ENCODE measurements at places on chromosomes 2 and 18.
A peak's percentile ranks its signal among the peaks of the same experiment; 100 is the strongest.

GRCh38 chr18:11148680-11149440 lies 509 bp downstream of the PIEZO2 start:
- peak; percentile 21 for DNase-seq

- no peak for DNase-seq
Measured at GRCh38 chr18:8717011-8717770, 11.8 kb downstream of the MTCL1 start.

- no peak for DNase-seq
Measured at GRCh38 chr2:176174382-176174823, 14.1 kb upstream of the HOXD1 start.

- DNase-seq, result no peak
Measured at GRCh38 chr18:25169701-25170100, 182.3 kb downstream of the ZNF521 start.

- no peak for DNase-seq
Measured at GRCh38 chr2:189096769-189097447, 82.7 kb downstream of the COL5A2 start.

DNA sequence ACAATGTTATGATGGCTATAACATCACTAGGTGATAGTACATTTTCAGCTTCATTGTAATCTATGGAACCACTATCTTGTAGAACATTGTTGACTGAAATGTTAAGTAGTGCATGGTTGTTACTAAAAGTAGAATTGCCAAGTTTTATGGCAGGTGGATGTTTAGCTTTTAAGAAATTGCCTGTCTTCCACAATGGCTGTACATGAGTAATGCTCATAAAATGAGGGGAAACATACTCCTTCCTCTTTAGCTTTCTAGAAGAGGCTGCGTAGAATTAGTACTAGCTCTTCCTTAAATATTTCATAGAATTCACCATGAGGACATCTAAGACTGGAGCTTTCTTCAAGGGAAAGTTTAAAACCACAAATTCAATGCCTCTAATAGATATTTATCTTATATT lies 161.0 kb downstream of the TPGS2 start:
- DNase-seq, result no peak

GRCh38 chr2:170813611-170814532 lies 2.8 kb upstream of the GAD1 start:
- DNase-seq, result peak; percentile 73

- DNase-seq, result no peak
Measured at GRCh38 chr2:69100220-69100723, 87.3 kb downstream of the ANTXR1 start.

- no peak for DNase-seq
Measured at GRCh38 chr2:202327858-202328257, 48.3 kb upstream of the BMPR2 start.

GRCh38 chr2:166766220-166766619 lies 122.1 kb upstream of the XIRP2 start:
- no peak for DNase-seq

DNA sequence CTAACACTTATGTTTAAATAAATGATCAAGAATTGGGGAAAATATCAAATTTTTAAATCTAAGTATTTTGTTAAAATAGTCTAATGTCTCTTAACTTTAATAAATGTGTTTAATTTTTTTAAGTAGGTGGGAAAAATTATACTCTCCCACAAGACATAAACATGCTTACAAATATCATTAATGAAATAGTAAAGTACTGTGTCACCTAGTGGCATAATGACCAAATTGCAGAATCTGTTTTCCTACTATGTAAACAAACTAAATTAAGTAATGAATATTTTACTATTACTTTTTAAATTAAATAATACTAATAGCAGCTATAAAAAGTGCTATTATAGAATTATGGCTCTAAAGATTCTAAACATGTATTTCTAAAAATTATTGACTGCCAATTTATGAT lies 52.0 kb upstream of the CHAC2 start:
- DNase-seq, result no peak

GRCh38 chr2:230723363-230723762 lies 10.7 kb downstream of the CAB39 start:
- no peak for DNase-seq

DNA sequence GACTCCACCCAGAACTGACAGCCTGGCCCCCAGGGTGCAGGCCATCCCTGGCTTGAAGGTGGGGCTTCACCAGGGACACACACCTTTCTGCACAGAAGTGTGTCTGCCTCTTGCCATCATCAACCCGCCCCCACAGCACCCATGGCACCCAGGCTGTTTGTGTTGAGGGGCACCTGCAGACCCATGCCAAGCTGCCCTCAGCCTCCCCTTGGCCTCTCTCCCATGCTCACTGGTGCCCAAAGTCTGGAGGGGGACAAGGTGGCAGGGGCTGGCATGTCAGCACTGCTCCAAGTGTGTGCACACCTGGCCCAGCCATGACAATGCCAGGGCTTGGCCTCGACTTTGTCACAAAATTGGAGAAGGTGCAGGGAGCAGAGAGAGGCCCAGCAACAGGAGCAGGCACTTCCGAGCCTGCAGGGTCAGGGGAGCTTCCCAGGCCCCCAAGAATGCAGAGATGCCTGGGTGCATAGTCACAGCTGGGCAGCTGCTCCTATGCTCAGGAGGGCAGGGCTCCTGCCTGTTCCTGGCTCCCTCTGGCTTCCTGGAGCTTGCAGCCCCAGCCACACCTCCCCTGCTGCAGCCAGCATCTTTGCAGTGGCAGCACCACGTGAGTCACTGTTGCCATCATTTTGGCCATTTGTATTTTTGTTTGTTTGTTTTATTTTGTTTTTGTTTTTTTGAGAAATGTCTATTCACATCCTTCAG lies 280.6 kb upstream of the UBE2E3 start:
- no peak for DNase-seq

DNA sequence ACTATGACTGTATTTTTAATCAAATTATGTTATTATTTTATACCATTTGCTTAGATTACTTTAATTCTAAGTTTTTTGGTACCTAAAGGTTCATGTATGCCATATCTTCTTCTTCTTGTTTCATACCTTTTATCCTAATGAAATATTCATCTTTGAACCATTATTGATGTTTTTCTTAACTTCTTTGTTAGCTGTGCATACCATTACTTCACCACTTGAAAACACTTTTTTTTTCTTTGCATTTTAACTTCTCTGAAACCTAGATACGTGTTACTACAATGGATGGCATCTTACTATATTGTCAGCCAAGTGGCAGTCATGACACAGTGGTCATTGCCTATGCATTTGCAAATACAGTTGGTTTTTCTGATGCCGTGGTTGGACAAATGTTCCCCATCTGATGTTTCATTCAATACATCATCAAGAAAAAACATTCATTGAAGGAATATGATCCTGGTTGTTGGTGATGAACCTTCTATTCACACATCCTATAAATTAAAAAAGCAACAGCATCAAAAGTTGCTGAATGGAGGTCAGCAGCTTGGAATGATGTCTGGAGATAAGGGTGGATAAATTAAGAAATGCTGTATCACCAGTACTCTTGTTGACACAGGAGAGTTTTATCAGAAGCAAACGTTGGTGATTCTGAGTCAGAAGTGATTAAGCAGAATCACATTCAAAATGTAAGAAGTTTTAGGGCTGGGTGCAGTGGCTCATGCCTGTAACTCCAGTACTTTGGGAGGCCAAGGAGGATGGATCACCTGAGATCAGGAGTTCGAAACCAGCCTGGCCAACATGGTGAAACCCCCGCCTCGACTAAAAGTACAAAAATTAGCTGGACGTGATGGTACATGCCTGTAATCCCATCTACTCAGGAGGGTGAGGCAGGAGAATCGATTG lies 7.4 kb downstream of the IL36A start:
- DNase-seq, result no peak

- DNase-seq, result no peak
Measured at GRCh38 chr2:130823886-130824491, 12.7 kb upstream of the ARHGEF4 start.

Measured in endothelial cell (in vitro differentiated cells).